CD8-positive, alpha-beta memory T cell (primary cell): ENCODE measurements at places on chromosomes 5 and 9.

GRCh38 chr9:18826248-18826647 lies 206.8 kb downstream of the SAXO1 start:
- H3K27me3 ChIP-seq = no peaks in the 10 kb centered on the region
- DNase-seq = no peak
- H3K36me3 ChIP-seq = no peaks in the 10 kb centered on the region
- H3K4me3 ChIP-seq = no peak overlapping the region
- H3K4me1 ChIP-seq = peaks cover 3% of the 10 kb centered on the region

DNA sequence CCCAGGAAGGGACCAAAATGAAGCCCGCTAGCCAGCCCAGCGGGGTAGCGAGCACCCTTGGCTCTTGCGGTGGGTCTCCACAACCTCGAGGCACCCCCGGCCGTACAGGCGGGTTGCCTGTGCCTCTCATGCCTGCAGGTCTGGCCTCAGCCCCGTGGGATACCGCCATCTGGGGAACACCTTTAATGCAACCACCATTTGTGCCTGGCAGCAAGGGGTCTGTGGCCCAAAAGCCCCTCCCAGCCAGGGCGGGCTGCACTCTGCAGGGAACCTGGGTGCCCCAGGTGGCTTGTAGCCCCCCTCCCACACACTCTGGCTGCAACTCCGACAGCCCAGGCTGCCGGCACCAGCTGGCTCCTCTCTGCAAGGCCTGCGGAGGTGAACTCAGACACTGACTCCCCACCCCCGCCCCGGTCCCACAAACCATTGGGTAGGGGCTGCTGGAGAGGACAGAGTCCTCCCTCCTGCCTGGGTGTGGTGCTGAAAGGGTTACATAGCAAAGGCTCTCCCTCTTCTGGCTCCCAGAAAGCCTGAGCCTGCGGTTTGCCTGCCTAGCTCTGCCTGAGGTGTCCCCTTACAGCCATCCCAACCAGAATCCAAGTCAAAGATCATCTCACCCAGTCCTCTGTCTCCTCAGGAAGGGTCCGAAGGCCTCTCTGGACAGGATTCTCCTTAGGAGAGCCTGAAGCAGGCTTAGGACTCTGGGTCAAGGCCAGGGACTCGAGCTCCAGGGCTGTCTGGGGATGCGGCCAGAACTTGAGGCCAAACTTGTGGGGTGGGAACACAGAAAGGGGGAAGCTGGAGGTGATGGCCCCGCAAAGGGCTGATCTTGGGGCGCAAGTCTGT lies 109.4 kb downstream of the PSD2 start:
- no peak overlapping the region for H3K4me3 ChIP-seq
- H3K4me1 ChIP-seq = peaks cover 5% of the 10 kb centered on the region

GRCh38 chr9:87494970-87495471 lies 2.6 kb upstream of the DAPK1 start:
- no peak overlapping the region for H3K27ac ChIP-seq
- no peaks in the 10 kb centered on the region for H3K27me3 ChIP-seq
- H3K36me3 ChIP-seq = no peaks in the 10 kb centered on the region
- DNase-seq = no peak
- no peaks in the 10 kb centered on the region for H3K4me1 ChIP-seq

- no peak overlapping the region for H3K27ac ChIP-seq
- no peak for DNase-seq
- H3K27me3 ChIP-seq = no peaks in the 10 kb centered on the region
These were observed 47.6 kb upstream of the EXOC3 start for GRCh38 chr5:395156-395920.

GRCh38 chr5:27472000-27472763 lies 433.8 kb upstream of the CDH9 start:
- H3K27ac ChIP-seq = peak overlapping the region; percentile 6
- no peaks in the 10 kb centered on the region for H3K27me3 ChIP-seq
- no peaks in the 10 kb centered on the region for H3K36me3 ChIP-seq
- no peak overlapping the region for H3K4me3 ChIP-seq
- DNase-seq = no peak
- H3K4me1 ChIP-seq = no peaks in the 10 kb centered on the region

DNA sequence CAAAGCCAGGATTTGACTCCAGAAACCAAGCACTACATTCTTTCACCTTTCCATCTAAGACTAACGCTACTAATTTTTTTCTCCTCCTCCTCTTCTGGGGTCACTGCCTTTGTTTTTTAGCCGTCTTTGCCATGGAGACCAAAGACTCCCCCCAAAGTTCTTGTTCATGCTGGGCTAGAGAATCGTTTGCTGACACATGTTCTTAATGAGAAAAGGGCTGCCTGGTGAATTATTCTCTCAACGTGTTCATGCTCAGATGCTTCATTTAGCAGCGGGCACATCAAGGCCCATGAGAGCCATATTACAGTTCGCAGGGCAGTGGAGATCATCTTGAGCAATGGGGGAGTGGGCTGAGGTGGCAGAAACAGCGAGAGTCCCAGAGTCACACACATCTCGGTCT lies 134.9 kb downstream of the SLIT3 start:
- no peak overlapping the region for H3K4me3 ChIP-seq
- H3K4me1 ChIP-seq = no peaks in the 10 kb centered on the region
- H3K27ac ChIP-seq = no peak overlapping the region
- H3K27me3 ChIP-seq = no peaks in the 10 kb centered on the region

GRCh38 chr5:176860381-176860780 lies 38.8 kb downstream of the HK3 start:
- peaks cover 21% of the 10 kb centered on the region for H3K27me3 ChIP-seq
- H3K4me1 ChIP-seq = no peaks in the 10 kb centered on the region
- H3K4me3 ChIP-seq = no peak overlapping the region
- no peak overlapping the region for H3K27ac ChIP-seq

GRCh38 chr5:68395926-68396511 lies 180.5 kb downstream of the PIK3R1 start:
- H3K27ac ChIP-seq = no peak overlapping the region
- H3K36me3 ChIP-seq = no peaks in the 10 kb centered on the region
- no peak overlapping the region for H3K4me3 ChIP-seq

DNA sequence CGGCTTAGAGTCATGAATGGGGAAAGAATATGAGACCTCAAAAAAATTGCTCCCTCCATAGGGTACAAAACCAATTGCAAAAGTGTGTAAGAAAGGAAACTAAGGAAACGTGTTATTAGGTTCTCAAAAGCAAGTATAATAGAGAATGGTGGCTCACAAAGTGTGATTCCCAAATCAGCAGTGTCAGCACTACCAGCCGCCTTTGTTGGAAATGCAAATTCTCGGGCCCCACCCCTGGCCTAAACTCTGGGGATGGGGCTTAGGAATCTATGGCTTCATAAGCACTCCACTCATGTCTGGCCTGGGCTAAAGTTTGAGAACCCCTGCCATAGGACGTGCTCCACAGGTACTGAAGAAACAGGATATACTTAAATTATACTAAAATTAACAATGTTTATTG lies 1.6 kb upstream of the CCDC69 start:
- H3K27me3 ChIP-seq = no peaks in the 10 kb centered on the region
- peak overlapping the region; percentile 9 for H3K4me3 ChIP-seq
- no peak for DNase-seq
- H3K36me3 ChIP-seq = no peaks in the 10 kb centered on the region

- no peaks in the 10 kb centered on the region for H3K4me1 ChIP-seq
- H3K27me3 ChIP-seq = no peaks in the 10 kb centered on the region
- no peaks in the 10 kb centered on the region for H3K36me3 ChIP-seq
- no peak overlapping the region for H3K27ac ChIP-seq
These were observed 172.2 kb upstream of the SGCD start for GRCh38 chr5:156154757-156155156.

DNA sequence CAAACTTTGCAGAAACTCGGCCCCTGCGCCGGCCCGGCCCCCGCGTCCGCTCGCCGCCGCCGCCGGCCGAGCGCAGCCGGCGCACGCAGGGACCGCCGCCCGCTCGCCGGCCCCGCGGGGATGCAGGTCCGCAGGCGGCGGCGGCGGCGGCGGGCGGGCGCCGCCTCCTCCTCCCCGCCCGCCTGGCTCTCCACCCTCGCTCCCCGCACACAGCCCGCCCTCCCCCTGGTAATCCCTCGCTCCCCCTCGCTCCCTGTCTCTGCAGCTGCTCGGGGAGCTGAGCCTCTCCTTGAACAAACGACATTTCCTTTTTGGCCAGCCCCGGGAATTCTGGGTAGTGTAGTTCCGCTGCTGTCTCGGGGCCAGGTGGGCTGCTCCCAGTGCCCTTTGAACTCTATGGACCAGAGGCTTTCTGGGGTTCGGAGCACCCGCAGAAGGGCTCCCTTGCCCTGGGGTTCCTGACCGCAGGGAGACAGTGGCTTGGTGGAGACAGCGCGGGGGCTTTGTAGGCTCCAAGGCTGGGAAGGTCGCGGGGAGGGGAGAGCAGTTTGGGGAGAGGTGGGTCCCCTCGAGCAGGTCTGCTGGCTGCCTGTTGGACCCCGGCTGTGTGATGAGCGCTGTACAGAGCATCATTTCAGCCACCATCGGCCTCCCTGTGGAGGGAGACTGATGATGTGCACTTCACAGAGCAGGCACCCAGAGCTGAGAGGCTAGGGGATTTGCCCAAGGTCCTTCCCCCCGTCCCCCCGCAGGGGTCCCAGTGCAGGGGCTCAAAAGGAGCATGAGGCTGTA lies 1.8 kb upstream of the FAM78A start:
- H3K4me3 ChIP-seq = peak overlapping the region; percentile 52
- no peaks in the 10 kb centered on the region for H3K27me3 ChIP-seq
- DNase-seq = peak; percentile 78
- H3K27ac ChIP-seq = peak overlapping the region; percentile 67
- H3K4me1 ChIP-seq = peaks cover 26% of the 10 kb centered on the region

- no peak for DNase-seq
- no peak overlapping the region for H3K27ac ChIP-seq
- H3K27me3 ChIP-seq = no peaks in the 10 kb centered on the region
- no peak overlapping the region for H3K4me3 ChIP-seq
- no peaks in the 10 kb centered on the region for H3K4me1 ChIP-seq
- H3K36me3 ChIP-seq = no peaks in the 10 kb centered on the region
These were observed 20.9 kb upstream of the CCDC112 start for GRCh38 chr5:115317320-115317719.

DNA sequence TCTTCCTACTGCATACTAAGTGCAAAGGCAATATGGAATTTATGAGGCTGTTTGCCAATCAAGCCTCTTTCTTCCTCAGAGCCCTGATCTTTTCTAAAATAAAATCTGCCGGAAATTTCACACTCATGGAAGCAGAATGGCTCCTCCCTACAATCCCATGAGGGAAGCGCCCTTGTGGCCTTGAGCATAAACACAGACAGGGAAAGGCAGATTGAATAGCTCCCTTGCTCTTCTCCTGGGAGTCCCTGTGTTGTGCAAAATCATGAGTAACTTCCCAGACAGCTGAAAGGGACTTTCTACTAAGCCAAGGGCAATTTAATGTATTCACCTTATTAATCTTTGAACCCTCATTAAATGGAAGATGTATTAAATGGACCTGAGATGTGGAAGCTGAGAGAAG lies 226.1 kb upstream of the PIK3R1 start:
- H3K36me3 ChIP-seq = no peaks in the 10 kb centered on the region
- H3K27me3 ChIP-seq = no peaks in the 10 kb centered on the region
- no peak overlapping the region for H3K4me3 ChIP-seq
- no peaks in the 10 kb centered on the region for H3K4me1 ChIP-seq
- no peak overlapping the region for H3K27ac ChIP-seq

DNA sequence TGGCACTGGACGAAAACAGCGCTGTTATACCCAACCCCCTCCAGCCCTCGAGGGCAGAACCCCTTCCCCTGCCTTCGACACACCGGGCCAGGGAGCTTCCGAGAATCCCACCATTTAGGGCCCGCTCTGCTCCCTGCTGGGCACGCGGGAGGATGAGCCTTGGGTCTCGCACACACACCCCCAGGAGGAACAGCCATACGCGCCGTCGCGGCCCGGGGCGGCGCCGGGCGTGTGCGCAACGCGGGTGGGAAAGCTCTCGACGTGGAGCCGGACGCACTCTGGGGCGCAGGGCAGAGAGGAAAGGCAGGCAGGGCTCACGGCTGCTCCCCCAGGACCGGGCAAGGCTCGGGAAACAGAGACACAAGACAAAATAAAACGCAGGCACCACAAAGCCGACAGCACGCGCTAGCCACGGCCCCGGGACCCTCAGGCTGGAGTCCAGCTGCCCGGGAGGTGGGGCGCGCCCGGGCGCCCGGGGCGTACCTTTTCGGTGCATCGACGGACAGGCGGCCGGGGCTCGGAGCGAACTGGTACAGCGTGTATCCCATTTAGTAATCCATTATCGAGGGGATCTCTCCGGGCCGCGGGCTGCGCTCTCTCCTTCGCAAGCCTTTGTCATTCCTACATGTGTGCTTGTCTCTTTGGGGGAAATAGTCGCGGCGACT lies 789 bp downstream of the SEMA6A start:
- no peak overlapping the region for H3K4me3 ChIP-seq
- DNase-seq = no peak
- no peak overlapping the region for H3K27ac ChIP-seq

GRCh38 chr9:20754556-20754955 lies 70.5 kb downstream of the FOCAD start:
- H3K4me1 ChIP-seq = no peaks in the 10 kb centered on the region
- H3K4me3 ChIP-seq = no peak overlapping the region
- no peak for DNase-seq
- H3K27me3 ChIP-seq = no peaks in the 10 kb centered on the region

GRCh38 chr9:135016876-135017275 lies 70.6 kb upstream of the OLFM1 start:
- H3K4me3 ChIP-seq = no peak overlapping the region
- no peaks in the 10 kb centered on the region for H3K27me3 ChIP-seq

DNA sequence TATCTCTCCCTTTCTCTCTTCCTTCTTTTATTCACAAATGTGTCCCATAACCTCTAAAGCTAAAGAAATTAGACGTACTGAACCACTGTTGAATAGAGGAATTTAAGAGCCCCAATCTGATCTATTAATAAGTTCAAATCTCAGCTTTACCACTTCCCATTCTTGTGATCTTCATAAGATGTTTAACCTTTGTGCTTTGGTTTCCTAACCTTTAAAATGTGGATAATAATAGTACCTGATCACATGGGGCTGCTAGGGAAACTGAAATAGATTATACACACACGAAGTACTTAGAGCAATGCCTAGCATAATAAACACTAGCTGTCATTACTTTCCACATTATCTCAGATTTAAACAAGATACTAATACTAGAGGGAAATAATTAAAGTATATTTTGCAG lies 324.3 kb upstream of the SEMA6A start:
- no peak overlapping the region for H3K4me3 ChIP-seq
- H3K27ac ChIP-seq = no peak overlapping the region
- H3K4me1 ChIP-seq = no peaks in the 10 kb centered on the region
- H3K27me3 ChIP-seq = no peaks in the 10 kb centered on the region
- no peak for DNase-seq
